ENCODE measurements at places on chromosomes 13 and 19.

GRCh38 chr13:23350009-23350408, 83.5 kb downstream of the SACS start:
- no peak for DNase-seq

- no peak for DNase-seq
These were observed 3.3 kb upstream of the TM6SF2 start for GRCh38 chr19:19276386-19276785.

DNA sequence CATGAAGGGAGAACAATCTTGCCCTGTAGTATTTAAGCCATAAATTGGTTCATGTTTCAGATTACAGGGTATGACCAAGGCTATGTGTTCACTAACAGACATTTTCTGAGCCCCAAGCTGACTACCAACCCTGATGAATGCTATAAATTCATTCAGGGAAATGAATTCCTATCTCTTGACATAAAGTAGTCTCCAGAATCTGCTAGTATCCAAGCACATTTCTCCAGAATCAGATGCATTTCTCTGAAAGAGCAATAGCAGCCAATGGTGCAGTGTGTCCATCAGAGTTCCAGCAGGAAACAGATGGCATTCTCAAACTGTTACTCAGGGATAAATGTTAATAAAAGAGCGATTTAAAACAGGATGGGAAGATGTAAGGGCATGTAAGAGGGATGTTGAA, 226.4 kb downstream of the COG6 start:
- DNase-seq = peak; percentile 83

- no peak for DNase-seq
These were observed 492.6 kb downstream of the RFC3 start for GRCh38 chr13:34310539-34310938.

- peak; percentile 55 for DNase-seq
These were observed 5.3 kb downstream of the MISP start for GRCh38 chr19:756236-756635.

DNA sequence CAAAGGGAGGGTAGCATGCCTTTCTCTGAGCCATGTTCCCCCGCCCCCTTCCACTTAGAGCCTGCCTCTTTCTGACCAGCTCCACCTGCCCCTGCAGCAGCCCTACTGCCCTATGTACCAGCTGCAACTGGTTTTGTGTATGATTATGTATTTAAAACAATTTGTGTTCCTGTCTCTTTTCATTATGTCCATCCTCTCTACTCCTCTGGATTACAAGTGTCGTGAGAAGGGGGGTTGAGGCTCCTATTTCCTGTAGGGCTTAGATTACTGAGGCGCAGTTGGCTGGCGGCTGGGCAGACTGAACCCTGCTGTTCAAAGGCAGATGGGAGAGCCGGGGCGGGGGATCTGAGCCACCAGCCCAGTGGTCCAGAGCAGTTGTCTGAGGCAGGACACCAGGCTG, 213.3 kb downstream of the KCNRG start:
- no peak for DNase-seq

DNA sequence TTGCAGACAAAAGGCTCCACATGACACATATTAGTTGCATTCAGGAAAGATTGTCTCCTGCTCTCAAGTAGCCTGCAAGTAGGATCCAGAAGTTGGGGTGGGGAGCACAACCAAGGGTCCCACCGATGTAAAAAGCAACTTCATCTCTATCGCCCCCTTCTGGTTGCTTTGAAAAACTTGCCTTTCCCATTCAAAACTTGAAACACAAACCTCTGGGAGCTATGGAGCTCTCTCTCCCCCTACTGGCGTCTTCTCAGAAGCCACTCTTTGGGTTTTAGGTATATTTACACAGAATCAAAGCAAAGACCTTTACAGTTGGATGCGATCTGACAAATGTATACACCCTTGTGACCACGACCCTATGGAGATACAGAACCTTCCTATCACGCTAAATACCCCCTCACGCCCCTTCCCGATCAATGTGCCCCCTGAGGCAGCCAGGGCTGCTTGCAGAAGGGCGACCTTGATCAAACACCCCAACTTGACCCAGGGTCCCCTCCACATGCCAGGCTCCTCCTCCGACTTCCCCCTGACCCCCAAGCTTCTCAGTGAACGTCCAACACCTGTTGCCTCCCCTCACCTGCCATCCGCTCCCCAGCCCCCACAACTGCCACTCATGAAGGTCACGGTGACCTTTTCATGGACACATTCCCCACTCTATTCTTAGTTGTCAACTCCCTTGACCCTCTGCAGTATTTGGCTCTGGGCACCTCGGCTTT, 10.1 kb downstream of the NOSIP start:
- peak; percentile 57 for DNase-seq

- peak; percentile 56 for DNase-seq
These were observed 14.3 kb downstream of the DLEU7 start for GRCh38 chr13:50829226-50829625.

GRCh38 chr13:87234981-87235380, 436.2 kb upstream of the SLITRK5 start:
- no peak for DNase-seq

DNA sequence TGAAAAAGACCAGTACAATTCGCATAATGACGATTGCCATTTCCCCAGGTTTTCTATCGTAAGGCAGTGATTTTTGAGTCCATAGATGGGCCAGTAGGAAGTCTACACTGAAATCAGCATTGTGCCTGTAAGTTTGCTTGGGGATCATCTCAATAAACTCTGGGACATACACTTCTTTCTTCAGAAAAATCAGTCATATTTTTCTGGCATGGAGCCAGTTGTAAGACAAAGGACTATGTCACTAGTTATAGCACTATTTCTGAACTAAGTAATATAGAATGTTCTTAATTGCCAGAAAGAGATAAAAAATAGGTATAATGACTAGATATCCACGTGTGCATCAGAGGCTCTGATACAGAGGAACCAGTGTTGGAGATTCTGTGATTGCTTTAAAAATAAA, 243.5 kb downstream of the LMO7 start:
- DNase-seq = no peak

GRCh38 chr13:36417331-36417730, 15.0 kb upstream of the CCNA1 start:
- no peak for DNase-seq

DNA sequence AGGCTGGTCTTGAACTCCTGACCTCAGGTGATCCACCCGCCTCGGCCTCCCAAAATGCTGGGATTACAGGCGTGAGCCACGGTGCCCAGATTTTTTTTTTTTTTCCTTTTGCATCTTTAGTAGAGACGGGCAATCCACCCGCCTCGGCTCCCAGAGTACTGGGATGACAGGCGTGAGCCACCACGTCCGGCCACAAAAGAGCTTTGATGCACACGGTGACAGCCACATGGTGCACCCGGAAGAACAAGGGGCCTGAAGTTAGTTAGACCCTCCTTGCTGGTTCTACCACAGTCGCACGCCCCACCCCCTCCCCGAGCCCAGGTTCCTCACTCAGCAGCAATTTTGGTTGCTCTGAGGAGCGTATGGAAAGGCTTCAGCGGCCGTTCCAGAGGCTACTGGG, 54.2 kb upstream of the USE1 start:
- DNase-seq = no peak

- DNase-seq = no peak
These were observed 20.9 kb upstream of the IGSF23 start for GRCh38 chr19:44592451-44592890.

GRCh38 chr19:6459262-6460098, at the start of gene SLC25A23:
Gene SLC25A23, minus strand, starts transcription at chr19:6459792. Its CDS starts 164 bp downstream, at chr19:6459628.
- DNase-seq = no peak

GRCh38 chr13:79490326-79490725, 9.4 kb downstream of the NDFIP2 start:
- no peak for DNase-seq

GRCh38 chr19:8108560-8109445, 40.6 kb downstream of the FBN3 start:
- no peak for DNase-seq

- peak; percentile 27 for DNase-seq
These were observed 15.3 kb upstream of the GPR183 start for GRCh38 chr13:99322297-99323103.

DNA sequence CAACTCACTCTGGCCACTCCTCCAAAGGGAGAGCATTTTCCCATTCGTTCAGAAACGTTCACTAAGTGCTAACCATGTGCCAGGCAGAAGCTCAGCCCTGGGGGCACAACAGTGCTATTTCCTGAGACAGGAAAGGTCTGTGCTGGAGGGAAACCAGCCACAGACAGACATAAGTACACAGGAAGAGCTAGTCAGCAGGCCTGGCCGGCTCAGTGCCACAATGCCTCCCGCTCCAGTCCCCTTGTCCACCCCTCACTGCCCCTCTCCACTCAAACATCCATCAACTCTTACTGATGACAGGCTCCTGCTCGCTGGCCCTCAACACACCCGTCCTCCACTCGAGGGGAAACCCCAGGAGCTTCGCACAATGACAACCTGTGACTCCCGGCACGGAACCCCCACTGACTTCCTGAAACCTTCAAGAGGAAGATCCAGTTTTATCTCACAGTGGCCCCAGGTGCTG, 11.3 kb upstream of the PLA2G4C start:
- peak; percentile 78 for DNase-seq

GRCh38 chr13:36752673-36753072, 66.3 kb upstream of the RFXAP start:
- no peak for DNase-seq

DNA sequence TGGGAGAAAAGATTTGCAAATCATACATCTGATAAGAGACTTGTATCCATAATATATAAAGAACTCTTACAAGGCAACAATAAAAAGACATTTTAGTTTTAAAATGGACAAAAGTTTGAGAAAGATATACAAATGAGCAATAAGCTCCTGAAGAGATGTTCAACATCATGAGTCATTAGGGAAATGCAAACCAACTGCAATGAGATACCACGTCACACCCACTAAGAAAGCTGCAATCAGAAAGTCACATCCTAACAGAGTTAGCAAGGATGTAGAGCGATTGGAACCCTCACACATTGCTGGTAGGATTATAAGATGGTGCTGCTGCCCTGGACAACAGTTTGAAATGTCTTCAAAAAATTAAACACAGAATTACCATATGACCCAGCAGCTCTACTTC, 50.3 kb downstream of the GSX1 start:
- no peak for DNase-seq

- peak; percentile 52 for DNase-seq
These were observed 480.2 kb upstream of the MIR17HG start for GRCh38 chr13:90867336-90867683.

GRCh38 chr19:54257116-54257480, at the start of gene LILRB5:
Gene LILRB5, minus strand, starts transcription at chr19:54257273. Its CDS starts 80 bp downstream, at chr19:54257193.
- no peak for DNase-seq

DNA sequence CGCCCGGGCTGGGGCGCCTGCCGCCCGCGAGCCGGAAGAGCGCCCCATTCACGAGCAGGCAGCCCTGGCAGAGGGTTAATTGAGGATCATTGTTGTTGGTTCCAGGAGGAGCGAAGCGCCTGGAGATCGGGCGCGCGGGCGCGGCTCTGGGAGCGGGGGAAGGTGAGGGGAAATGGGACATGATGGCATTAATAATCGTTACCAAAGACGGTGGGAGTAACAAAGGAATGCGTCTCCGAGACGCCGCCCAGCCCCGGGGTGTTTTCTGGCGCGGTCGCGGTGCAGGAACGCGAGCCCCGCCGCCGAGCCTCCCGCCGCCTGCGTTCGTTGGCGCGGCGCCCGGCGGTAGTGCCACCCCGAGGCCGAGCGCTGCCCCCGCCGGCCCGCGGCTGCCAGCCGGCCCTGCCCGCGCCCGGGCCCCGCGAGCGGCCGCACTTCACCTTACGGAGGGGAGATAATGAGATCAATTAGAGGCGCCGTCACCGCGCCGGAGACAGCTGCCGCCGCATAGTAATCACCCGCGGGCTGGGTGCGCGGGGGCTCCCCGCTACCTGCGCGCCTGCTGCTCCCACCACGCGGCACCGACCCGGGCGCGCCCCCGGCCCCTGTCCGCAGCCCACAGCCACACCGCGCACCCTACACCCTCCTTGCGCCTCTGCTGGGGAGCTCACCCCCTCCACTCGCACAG, 2.8 kb downstream of the ZNF536 start:
- no peak for DNase-seq

GRCh38 chr13:74287724-74288169, 153.5 kb upstream of the KLF12 start:
- DNase-seq = peak; percentile 13
